Omental fat pad (tissue), 4 donors: ENCODE measurements at places on chromosomes 6 and 20. TPM values are rescaled to one million over a fixed set of nuclear protein-coding genes. Genes with fewer than 3 reads are reported as not detected.

The LGSN gene
- total RNA-seq = not detected

The EDN3 gene
- not detected for total RNA-seq

DNA sequence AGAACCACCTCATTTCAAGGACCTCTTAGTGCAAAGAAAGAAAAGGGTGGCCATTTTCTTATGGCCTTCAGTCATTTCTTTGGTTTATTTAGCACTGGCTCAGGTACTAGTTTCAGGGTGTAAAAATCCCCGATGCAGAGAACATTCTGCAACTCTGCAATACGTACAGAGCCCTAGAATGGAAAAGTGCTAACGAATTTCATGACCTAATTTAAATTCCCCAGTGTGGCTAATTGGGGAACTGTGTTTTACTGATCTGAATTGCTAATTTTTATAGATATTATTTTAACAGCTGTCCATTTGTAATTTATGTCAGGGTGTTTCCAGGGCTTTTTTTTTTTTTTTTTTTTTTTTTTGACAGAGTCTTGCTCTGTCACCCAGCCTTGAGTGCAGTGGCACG is 160.7 kb downstream of the UST start:
- no peak for DNase-seq

GRCh38 chr6:146028851-146029572 is at the start of gene GRM1:
Gene GRM1, plus strand, starts transcription at chr6:146029062. Its CDS starts 456 bp downstream, at chr6:146029518.
- no peak for DNase-seq

DNA sequence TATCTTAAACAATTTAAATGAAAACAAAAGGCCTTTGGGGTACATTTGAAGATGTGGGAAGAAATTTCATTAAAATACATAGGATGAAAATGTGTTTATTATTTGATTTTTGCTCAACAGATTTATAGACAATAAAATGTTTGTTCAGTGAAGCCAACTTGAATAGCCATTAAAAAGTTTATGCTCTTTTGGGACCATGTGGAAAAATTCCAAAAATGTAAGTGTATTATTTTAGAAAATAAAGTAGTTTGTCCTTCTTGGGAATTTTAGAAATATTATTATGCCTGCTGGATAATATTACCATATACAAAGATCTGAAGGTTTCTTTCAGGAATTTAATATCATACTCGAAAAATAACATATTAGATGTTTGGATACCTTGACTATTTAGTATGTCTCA is 131.3 kb downstream of the EPM2A start:
- DNase-seq = no peak

- no peak for DNase-seq
These were observed 41.7 kb upstream of the MPC1 start for GRCh38 chr6:166424431-166424830.

- DNase-seq = no peak
These were observed 82.0 kb downstream of the OR2B2 start for GRCh38 chr6:27830212-27830599.

DNA sequence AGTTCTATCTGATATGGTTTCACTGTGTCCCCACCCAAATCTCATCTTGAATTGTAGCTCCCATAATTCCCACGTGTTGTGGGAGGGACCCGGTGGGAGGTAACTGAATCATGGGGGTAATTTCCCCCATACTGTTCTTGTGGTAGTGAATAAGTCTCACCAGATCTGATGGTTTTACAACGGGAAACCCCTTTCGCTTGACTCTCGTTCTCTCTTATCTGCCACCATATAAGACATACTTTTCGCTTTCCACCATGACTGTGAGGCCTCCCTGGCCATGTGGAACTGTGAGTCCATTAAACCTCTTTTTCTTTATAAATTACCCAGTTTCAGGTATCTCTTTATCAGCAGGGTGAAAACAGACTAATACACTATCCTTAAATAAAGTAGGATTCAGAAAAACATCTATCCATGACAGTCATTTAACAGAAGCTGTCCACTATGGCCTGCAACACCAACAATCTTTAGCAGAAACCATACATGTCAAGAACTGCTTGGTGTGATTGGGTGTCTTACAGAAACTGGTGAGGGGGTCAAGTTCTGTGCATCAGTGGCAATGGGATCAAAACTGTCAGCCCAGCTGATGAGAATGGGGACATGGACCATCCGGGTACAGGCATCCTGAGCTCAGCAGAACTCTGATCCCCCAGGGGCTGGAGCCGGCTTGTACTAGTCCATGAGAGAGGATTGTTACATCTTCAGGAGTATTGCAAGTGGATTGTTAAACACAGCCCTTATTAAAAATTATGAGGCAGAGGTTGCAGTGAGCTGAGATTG is 59.2 kb downstream of the SCML4 start:
- DNase-seq = no peak

- no peak for DNase-seq
These were observed 19.7 kb upstream of the MTCL3 start for GRCh38 chr6:127538750-127539264.

GRCh38 chr6:155349129-155349528 is 34.8 kb upstream of the TFB1M start:
- DNase-seq = no peak
